ENCODE measurements at places on chromosomes 6 and 20.

- DNase-seq: peak; percentile 67
Observed at GRCh38 chr6:157682856-157683481, 140.1 kb upstream of the SNX9 start.

- no peak for DNase-seq
Observed at GRCh38 chr6:51166914-51167313, 348.2 kb downstream of the TFAP2B start.

DNA sequence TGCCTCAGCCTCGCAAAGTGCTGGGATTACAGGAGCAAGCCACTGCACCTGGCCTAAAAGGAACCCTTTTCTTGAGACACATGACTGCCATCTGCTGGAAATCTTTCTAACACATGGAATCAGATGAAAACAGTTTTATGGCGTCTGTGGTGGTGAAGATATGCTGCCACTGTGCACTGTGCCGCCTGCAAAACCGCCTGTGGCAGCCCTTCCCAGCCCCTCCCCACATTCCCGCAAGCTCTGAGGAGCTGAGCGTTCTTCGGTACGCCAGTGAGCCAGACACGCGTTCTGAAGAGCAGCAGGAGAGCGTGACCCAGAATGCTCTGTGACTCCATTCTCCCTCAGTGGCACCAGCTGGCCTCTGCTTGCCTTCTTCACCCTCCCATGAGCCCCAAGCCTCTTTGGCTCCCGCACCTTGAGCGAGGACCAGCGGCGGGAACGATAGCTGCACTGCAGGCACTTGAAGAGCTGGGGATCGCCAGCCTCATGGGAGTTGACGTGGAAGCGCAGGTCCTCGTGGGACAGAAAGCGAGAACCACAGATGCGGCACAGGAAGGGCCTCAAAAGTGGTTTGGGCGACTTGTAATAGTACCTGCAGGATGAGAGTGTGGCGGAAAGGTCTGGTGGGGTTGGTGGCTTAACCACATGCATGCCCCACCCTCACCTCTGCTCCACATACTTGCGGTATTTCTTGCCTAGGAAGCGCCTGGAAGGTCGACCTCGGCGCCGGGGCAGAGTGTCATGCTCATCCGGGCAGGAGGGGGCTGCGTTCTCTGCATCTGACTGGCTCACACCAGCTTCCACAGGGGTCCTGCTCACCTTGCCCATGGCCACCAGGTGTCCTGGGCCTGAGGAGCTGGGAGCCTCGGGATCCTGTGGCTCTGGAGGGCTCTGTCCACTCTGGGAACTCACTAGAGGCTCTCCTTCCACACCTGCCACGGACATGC, 8.7 kb downstream of the ZNF335 start:
- DNase-seq: peak; percentile 59

DNA sequence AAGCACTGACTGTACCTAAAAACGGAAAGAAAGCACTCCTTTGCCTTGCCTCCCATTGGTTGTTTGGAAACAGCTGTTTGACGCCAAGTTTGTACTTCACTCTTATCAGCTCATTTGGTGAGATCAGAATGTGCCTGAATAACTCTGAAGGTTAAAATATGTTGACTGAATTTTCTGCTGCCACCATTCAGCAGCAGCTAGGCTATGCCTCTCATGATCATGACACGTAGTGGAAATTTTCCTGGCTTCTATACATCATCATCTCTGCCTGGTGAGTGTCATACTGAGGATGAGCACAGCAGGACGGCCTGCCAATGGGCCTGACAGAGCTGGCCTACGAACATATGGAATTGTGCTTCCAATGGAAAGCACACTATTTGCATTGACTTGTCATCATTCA, 704.9 kb upstream of the CITED2 start:
- DNase-seq: peak; percentile 39

GRCh38 chr6:22848121-22848520, 278.8 kb downstream of the HDGFL1 start:
- DNase-seq: no peak

DNA sequence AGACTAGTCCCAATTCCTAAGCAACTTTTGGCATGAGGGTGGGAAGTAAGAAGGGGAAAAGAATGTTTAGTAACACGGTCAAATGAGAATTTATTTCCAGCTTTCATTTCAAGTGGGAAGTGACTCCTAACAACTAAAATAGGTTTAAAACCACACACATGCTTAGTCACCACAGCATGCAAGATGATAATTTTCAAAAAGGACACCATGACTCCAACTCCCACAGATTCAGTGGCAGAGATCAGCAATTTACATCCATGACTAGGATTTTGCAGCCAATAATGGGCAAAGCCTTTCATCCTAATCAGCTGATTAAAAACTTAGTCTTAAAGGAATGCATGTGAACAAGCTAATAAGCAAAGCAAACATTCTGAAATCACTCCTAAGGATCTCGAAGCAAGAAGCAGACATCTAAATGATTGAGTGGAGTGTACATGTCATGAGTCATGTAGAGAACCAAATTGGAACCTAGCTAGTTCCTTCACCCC, 48.1 kb upstream of the GCLC start:
- peak; percentile 86 for DNase-seq

DNA sequence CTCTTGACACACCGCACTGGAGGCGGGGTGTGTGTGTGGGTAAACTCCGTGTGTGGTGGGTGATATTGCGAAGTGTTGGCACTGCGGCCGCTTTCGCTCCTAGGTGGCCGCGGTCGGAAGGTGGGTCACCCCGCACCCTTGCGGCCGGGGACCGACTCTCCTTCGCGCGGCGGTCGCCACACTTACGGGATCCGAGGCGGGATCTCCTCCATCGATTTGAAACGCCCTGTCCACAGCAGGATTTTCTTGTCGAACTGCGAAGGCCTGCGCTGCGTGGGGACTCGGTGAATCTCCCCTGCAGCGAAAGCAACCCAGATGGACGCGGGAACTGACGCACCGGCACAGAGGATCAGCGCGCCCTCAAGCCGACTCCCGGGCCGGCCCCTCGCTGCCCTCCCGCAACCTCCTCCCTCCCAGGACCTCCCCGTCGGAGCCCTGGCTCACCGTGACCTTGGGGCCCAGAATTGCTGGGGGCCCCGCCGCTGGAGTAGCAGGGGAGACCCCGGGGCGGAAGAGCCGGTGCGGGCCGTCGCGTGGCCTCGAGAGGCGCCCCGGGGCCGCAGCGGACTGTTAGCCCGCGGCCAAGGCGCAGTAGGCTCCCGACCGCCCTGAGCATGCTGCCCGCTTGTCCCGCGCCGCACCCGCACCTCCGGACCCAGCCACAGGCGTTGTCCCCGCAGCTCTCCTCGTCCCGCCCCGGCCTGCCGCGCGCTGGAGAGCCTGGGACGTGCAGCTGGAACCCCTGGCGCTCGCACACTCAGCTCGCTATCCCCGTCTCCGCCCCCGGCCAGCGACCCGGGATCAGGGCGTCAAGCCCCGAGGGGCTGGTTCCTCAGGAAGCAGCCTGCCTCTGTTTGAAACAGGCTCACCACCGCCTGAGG, at the start of gene FAM162B:
Gene FAM162B (minus strand): TSS at position 759 of the 881 bp plus-strand sequence. CDS start 143 bp downstream, at position 616.
- DNase-seq: peak; percentile 25
